ENCODE measurements at places on chromosomes 3 and 15.

GRCh38 chr3:156983559-156983958, 157.4 kb downstream of the LEKR1 start:
- DNase-seq, result no peak

- DNase-seq, result no peak
Measured at GRCh38 chr3:197836244-197836643, 45.2 kb downstream of the LRCH3 start.

GRCh38 chr3:15345608-15346137, 13.3 kb upstream of the SH3BP5 start:
- peak; percentile 71 for DNase-seq

GRCh38 chr15:64854041-64854440, 12.3 kb downstream of the PLEKHO2 start:
- no peak for DNase-seq

DNA sequence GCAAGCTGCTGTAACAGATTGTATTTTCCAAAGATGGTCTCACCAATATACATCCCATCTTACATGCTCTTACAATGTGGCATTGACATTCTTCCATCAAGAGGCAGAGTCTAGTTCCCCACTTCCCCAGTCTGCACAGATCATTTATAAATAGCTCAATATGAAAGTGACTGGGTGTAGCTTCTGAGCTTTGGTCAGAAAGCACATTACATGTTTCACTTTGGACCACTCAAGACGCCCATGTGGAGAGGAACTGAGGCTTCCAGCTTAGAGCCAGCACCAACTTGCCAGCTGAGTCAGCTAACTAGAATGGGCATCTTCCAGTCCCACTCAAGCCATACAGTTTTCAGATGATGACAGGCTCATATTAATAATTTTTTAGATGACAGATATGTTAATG, 45.5 kb downstream of the GREM1 start:
- DNase-seq, result no peak

GRCh38 chr3:139203752-139204151, 140.1 kb upstream of the MRPS22 start:
- no peak for DNase-seq

DNA sequence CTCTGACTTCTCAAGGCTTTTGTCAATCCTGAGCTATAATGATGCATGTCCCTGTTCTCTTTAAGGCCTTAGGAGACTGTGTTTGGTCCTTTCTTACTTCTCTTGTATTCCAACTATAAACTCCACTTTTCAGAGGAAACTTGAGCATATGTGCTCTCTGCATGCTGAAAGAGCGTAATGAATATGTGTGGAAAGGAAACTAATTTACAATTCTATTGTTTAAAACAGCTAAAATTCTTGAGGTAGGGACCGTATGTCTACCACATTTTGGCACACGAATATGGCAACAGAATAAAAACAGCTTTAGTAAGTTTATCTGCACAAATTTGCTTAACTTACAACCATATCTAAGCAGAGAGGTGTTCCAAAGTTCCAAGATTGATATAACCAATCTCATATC, 242.0 kb upstream of the DCBLD2 start:
- no peak for DNase-seq

DNA sequence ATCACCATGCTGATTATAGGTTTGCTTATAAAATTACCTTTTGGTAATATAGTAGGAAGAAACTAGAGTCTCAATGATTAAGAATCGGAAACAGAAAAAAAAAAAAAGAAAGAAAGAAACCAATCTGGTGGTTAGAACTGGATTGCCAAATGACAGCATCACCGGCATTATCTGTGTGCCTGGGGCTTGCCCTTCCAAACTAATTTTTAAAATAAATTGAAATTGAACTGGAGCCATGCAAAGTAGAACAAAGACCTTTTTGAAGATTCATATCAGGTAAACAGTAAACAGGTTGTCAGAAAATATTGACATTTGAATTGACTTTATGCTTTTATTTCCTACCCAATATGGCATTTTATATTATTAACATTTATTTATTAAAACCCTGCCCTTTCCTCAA, 11.2 kb upstream of the CPB1 start:
- no peak for DNase-seq

GRCh38 chr15:79863886-79864285, 32.9 kb downstream of the MTHFS start:
- no peak for DNase-seq

DNA sequence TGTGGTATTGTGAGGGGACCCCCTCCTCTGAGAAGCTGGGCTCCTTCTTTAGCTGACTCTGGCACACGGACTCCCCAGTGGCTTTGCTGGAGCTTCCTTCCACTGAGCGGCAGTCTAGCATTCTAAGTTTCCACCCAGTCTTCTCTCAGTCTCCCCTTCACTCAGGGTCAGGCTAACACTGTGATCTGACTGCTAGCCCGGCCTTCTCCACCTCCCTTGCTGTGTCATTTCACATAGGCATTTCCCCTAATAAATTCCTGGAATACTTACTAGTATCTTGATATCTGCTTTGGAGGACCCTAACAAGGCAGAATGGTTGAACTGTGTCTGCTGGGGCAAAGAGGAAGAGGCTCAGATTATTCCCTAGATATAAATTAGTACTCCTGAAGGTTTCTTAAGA, 106.2 kb upstream of the THBS1 start:
- DNase-seq, result no peak

GRCh38 chr3:150168698-150169097, 198.0 kb upstream of the PFN2 start:
- no peak for DNase-seq

DNA sequence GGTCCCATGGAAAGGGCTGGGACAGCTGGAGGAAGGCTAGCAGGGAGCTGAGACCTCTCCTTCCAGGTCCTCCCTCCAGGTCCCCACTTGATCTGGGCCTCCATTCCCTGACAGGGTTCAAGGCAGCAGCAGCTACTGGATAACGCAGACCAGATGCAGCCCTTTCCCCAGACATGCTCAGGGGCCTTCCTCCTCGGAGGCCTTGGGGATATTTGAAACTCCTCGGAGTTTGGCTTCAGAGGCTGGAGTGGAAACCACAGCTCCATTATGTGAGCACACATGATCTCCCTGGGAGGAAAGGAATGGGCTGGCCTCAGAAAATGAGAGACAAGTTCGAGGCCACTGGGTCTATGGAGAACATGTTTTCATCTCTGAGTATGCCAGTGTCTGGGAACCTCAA, 119.3 kb downstream of the SMAD6 start:
- DNase-seq, result no peak

DNA sequence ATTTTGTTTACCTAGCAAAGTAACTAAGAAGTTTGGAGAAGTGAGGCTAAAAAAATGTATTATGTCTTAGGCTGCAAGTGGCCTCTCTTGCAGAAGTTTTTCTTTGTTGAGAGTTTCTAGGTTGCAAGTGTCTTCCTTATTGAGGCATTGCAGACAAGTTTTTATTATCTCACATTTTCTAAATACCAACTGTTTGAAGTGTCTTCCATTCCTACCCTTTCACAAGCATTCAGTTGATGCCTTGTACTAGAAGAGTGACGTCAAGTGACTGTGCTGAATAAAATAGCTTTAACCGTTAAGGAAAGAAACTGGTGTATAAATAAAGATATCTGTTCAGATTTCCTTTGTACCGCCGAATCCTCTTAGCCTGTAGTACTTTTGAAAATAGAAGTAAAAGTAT, 123.3 kb downstream of the ALCAM start:
- DNase-seq, result no peak

DNA sequence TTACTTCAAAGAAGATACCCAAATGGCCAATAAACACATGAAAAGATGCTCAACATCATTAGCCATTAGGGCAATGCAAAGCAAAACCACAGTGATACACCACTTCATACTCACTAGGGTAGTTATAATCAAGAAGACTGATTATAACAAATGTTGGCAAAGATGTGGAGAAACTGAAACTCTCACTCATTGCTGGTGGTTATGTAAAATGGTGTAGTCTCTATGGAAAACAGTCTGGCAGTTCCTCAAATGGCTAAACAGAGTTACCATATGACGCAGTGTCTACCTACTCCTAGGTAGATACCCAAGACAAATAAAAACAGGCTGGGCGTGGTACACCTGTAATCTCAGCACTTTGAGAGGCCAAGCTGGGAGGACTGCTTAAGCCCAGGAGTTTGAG, 3.5 kb upstream of the ZFAND6 start:
- no peak for DNase-seq

DNA sequence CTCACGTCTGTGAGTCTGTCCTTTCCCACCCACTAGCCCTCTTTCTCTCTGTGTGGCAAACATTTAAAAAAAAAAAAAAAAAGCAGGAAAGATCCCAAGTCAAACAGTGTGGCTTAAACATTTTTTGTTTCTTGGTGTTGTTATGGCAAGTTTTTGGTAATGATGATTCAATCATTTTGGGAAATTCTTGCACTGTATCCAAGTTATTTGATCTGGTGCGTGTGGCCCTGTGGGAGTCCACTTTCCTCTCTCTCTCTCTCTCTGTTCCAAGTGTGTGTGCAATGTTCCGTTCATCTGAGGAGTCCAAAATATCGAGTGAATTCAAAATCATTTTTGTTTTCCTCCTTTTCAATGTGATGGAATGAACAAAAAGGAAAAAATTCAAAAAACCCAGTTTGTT, 97.7 kb downstream of the GAP43 start:
- no peak for DNase-seq

DNA sequence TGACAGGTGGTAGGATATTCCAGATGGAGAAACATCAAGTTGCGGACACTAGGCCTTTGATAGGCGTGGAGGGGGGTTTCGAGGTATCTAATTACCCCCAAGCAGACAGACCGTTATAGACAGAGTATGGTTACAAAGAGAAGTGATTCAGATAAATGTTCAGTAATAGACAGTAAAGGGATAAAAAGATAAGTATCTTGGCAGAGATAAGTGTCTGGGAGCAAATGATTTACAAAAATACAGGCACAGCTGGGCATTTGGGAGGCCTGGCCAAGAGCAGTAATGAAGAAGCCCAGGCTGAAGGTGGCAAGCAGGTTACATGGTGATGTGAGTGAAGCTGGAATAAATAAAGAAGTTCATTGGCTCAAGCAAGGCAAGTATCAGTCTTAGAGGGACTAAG, 659 bp upstream of the MYH15 start:
- no peak for DNase-seq

DNA sequence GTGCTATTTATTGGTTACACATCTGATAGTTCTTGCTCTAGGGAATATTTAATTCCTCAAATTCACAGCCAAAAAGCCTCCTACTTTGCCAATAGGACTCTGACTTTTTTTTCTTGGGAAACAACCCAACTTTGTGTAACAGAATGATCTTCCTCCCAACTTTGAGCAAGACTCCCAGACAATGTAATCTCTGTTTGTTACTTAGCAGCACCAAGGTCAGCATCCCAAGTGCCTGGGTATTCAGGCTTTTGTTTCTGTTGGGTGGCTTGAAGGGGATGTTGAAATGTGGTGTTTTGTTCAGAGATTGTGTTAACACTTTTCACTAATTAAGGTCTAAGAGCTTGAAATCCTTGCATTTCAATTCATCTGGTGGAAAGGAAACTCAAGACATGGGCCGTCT, 115.8 kb downstream of the ADAMTS9 start:
- DNase-seq, result no peak

DNA sequence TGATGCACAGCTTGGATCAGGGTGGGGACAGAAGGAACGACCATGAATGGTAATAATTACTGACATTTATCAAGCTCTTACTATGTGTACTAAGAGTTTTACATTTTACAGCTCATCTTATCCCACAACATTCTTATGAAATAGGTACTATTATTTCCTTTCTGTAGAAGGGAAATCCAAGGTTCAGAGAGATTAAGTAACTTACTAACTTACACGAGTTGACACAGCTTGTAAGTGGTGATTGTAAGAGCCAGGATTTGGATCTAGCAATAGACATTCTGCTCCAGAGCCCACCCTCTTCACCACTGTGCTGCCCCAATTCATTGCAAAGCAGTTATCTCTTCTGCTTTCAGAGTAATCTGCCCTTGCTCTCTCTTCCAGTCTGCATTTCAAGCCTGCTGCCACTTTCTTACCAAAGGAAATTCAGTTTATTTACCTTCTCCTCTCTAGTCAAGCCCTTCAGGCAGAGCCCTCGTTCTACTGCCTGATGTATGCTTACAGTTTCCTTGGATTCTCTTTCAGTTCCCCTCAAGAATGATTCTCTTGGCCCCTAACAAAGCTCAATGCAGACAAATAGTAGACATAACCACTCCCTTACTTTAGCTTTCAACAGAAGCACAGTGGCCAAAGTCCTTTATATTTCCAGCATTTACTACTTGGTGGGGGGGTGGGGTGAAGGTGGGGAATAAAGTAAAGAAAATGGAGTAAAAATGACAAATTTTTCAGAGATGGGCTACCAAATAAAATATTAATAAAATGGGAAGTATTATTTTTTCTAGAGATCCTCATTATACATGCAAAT, 65.8 kb downstream of the ATP8B4 start:
- no peak for DNase-seq

DNA sequence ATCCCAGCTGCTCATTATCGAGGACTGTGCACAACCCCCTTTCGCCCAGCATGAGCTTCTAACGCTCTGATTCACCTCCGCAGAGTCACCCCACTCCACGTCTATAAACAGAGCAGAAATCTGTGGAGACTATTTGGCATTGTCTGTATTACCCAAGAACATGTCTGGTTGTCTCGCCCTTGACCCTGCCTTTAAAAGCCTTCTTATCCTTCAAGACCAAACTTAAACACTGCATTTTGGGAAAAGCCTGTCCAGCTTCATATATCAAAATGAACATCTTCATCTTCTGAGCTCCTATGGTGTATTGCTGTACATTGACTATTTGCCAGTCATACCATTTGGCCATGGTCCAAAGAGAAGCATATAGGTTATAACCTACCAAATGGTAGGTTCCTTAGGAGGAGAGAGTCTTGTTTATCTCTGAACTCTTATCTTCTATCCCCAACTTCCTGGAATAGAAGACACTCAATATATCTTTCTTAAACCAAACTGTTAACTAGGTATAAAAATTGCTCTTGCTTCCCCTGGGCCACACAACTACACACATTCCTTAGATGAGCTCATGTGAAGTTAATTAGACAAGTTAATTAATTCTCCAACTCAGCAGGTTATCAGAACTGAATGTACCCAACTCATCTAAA, 90.1 kb downstream of the FBN1 start:
- DNase-seq, result no peak

DNA sequence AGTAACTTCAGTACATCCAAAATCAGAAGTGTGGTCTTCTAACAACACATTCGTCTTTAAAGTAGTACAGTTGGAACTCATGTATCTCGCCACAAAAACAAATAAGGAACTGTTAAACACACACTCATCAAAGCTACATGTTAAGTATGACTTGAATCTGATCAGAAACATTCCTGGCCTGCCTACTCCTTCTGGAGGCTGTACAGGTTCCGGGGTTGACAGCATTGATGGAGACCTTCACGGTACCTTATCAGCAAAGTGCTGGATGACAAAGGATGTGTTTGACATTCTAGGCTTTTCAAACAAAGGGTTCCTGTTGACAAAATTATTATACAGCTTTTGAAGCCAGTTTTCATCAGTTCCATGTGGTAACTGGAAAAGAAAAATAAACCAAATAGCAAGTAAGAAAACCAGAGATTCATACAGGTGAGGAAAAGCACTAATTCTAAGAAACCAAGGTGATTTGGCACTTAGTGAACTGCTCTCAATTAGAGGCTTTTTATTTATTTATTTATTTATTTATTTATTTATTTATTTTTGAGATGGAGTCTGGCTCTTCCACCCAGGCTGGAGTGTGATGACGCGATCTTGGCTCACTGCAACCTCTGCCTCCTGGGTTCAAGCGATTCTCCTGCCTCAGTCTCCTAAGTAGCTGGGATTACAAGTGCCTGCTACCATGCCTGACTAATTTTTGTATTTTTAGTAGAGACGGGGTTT, 44.3 kb downstream of the MYO5C start:
- DNase-seq, result no peak

GRCh38 chr3:127141921-127142730, 50.8 kb upstream of the PRR23E start:
- DNase-seq, result no peak

Data from GM10248 (cell line).